ENCODE measurements at places on chromosomes 5 and 9. TPM values are rescaled to one million over a fixed set of nuclear protein-coding genes. Genes with fewer than 3 reads are reported as not detected.

Gene ZBED3
- 0.28 TPM for total RNA-seq

Gene HIGD2A
- total RNA-seq = 16.7 TPM

Gene PCDH1
- 0.77 TPM for total RNA-seq

Gene ST6GALNAC4
- total RNA-seq = 33.3 TPM

Gene ADRA1B
- total RNA-seq = 0.56 TPM

Gene C9
- 0.28 TPM for total RNA-seq

Gene NUTM2F
- total RNA-seq = not detected

Gene CER1
- total RNA-seq = not detected

Gene CCDC152
- total RNA-seq = 1.1 TPM

Gene ZNF879
- total RNA-seq = 5.6 TPM

Gene LEAP2
- under 0.01 TPM for total RNA-seq

Gene HARS2
- total RNA-seq = 27.8 TPM

Gene SAPCD2
- total RNA-seq = 10.4 TPM

Gene LVRN
- under 0.01 TPM for total RNA-seq

Gene ZNG1F
- 7.9 TPM for total RNA-seq

Gene BHMT2
- total RNA-seq = 3.7 TPM

Gene ARID3C
- under 0.01 TPM for total RNA-seq

Gene ORM2
- total RNA-seq = not detected

Gene RNF145
- total RNA-seq = 68.4 TPM

Gene SIT1
- not detected for total RNA-seq

Gene IFNB1
- not detected for total RNA-seq

Gene PKD2L2
- 0.38 TPM for total RNA-seq

Gene KCNV2
- total RNA-seq = not detected

Gene PCDHAC2
- total RNA-seq = 0.19 TPM

Gene SHISAL2B
- not detected for total RNA-seq

Gene PCDHA10
- 0.28 TPM for total RNA-seq

All from regular cardiac myocyte (primary cell).